ENCODE measurements at places on chromosomes 6 and 20. TPM values are rescaled to one million over a fixed set of nuclear protein-coding genes. Genes with fewer than 3 reads are reported as not detected.

Gene DSP
- total RNA-seq, result 213 TPM

Gene SOBP
- total RNA-seq, result 0.70 TPM

Gene RIPOR2
- total RNA-seq, result 1.7 TPM

Gene C20orf141
- total RNA-seq, result not detected

Gene APOM
- 3.1 TPM for total RNA-seq

Gene ULBP2
- 0.31 TPM for total RNA-seq

Gene KCNK17
- 0.14 TPM for total RNA-seq

Gene WFDC12
- not detected for total RNA-seq

Gene SMPDL3A
- 129 TPM for total RNA-seq

Gene TFAP2C
- total RNA-seq, result 1.6 TPM

Gene HLA-DOA
- total RNA-seq, result 4.7 TPM

Gene LHFPL5
- not detected for total RNA-seq

Gene OPRM1
- total RNA-seq, result not detected

Gene TCF21
- total RNA-seq, result 6.9 TPM

GRCh38 chr20:37315021-37315451 lies 25.6 kb downstream of the MANBAL start:
- DNase-seq, result peak; percentile 65

GRCh38 chr20:53752971-53753879 lies 159.6 kb upstream of the ZNF217 start:
- no peak for DNase-seq

DNA sequence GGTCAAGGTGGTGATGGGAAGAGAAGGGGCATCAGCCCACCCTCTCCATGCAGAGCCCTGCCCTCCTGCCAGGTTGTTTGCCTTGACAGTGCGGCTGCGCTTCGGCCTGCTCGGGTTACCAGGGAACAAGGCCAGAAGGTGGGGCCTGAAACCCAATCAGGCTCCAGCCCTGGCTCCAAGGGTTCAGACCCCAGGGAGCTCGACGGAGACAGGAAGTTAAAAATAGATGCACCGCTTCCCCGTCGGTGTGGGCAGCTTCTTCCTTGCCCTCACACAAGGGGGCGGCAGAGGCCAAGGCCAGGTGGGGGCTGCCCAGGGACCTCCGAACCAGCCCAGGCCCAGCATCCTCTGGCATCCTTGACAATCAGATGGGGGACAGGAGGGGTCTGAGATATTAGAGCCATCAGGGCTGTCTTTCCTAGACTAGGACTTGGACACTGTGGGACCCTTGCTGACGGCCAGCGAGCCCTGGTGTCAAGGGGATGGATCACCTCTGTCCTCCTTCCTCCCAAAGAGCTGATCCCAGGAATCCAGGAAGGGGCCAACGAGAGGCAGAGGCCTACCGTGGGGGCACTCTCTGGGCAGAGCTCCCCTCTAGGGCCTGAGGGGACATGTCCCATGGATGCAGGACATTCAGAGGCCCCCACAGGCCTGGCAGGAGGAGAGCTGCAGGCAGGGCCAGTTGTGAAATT lies 65.2 kb downstream of the RIPOR3 start:
- peak; percentile 36 for DNase-seq

DNA sequence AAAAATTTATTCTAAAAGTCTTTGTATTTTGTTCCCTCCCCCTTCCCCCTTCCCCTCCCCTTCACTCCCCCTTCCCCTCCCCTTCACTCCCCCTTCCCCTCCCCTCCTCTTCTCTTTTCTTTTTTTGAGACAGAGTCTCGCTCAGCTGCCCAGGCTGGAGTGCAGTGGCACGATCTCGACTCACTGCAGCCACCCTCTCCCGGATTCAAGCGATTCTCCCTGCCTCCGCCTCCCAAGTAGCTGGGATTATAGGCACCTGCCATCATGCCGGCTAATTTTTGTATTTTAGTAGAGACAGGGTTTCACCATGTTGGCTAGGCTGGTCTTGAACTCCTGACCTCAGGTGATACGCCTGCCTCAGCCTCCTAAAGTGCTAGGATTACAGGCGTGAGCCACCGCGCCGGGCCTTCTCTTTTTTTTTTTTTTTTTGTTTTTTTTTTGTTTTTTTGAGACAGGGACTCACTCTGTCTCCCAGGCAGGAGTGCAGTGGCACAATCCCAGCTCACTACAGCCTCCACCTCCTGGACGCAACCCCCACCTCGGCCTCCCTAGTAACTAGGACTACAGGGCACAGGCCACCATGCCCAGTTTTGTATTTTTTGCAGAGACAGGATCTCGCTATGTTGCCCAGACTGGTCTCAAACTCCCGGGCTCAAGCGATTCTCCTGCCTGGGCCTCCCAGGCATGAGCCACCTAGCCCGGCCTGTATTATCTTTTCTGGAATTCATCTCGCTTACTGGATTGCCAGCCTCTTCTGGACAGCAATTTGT lies 1.1 kb upstream of the AFG1L start:
- DNase-seq, result no peak

GRCh38 chr6:125678601-125679000 lies 70.8 kb upstream of the HEY2 start:
- DNase-seq, result no peak

- no peak for DNase-seq
These were observed 59.3 kb upstream of the ZNF217 start for GRCh38 chr20:53652859-53653517.

- no peak for DNase-seq
These were observed 14.3 kb upstream of the MYT1 start for GRCh38 chr20:64149809-64150560.

- no peak for DNase-seq
These were observed 27.1 kb downstream of the LBP start for GRCh38 chr20:38373231-38373867.

DNA sequence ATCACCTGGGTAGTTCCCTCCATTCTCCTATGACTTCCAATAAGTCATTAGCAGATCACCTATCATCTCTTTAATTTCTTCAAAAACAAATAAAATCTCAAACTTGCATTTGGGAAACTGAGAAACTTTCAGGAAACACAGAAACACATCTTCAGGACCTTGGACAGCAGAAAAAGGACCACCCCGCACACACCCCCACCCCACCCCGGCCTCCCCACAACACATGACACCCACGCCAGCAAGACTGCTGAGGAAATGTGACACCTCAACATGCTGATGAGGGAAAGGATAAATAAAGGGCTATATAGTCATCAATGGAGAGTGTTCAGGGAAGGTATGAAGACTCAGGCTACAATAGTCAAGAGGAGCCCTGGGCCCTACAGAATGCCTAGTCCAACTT lies 15.6 kb upstream of the TRIM39 start:
- DNase-seq, result no peak

DNA sequence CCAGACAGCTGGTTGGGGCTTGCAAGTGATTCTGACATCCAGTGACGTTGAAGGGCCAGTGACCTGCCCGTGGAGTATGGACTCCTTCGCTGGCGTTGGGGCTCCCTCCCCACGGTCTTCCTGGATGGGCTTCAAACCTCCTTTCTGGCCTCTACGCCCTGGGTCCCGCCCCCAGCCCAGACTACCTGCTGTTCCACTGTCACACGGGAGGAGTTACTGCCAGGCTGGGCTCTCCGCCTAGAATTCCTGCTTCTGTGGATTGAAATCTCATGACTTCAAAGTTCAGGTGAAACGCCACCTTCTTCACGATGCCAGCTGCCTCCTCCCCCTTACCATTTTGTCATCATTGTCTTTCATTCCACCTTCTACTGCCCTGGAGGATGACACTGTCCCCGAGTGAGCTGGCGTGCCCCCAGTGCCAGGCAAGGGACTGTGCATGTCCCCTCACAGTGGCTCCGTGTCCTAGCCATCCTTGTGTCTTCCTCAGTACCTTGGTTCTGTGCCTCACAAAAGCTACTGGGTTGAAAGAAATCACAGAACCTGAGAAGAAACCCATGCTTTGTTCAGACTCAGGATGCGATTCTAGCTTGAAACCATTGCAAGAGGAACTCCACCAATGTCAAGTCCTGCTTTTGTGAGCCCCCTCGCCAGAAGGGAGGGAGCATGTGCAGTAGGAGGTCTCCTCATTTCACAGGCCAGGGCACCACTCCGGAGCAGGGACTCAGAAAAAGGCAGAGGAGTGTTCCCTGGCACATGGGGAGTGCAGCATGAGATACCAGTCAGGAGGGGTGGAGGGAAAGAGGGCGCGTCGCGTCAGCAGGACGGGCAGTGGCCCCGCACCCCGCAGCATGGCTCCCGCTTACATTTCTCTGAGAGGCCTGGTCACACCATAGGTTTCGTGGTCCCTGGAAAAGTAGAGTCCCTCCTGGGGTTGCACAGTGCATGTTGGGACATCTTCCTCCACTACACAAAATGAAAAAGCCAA lies 11.0 kb upstream of the IRF4 start:
- DNase-seq, result no peak

- DNase-seq, result no peak
These were observed 1.8 kb downstream of the EPHA7 start for GRCh38 chr6:93417421-93418013.

DNA sequence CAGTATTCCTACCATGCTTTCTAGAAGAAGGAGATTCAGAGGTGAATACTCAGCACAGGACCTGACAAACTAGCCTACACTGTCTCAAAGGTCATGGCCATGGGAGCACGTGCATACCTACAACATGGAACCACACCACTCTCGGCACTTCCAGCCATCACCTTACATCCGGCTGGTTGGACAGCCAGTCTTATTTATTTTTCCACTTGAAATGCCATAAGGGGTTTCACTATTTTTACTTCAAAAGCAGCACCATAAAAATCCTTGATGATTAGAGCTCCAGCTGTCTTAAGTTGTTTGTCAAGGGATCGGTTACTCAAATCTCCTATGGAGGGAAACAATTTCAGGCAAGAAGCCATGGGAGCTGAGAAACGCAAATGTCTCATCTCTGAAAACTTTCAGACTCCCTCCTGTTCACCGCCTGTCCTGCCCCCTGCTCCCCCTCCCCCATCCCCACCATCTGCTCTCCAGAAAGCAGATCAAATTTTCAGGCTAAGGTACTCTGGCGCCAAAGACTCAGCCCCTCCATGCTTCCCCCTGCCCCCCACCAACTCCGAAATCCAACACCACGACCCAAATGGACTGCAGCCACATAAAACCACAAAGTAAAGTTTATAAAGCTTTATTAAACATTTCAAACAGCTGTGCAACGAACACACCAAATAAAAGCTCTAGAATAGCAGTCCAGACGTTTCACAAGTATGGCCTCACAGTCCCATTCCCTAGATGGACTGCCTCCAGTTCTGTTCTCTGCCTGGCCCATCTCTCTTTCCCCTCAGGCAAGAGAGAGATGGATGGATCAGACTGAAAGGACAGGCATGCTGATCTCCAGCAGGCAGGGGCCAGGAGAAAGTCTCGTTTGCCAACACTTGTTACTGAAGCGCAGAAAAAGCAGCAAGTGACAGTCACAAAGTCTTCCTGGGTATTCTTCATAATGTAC lies 4.0 kb upstream of the NNAT start:
- DNase-seq, result no peak

GRCh38 chr6:110755411-110755834 lies 59.8 kb downstream of the CDK19 start:
- no peak for DNase-seq

- no peak for DNase-seq
These were observed 61.2 kb upstream of the CDYL start for GRCh38 chr6:4714961-4715501.

GRCh38 chr6:126300735-126301134 lies 39.2 kb upstream of the CENPW start:
- no peak for DNase-seq

DNA sequence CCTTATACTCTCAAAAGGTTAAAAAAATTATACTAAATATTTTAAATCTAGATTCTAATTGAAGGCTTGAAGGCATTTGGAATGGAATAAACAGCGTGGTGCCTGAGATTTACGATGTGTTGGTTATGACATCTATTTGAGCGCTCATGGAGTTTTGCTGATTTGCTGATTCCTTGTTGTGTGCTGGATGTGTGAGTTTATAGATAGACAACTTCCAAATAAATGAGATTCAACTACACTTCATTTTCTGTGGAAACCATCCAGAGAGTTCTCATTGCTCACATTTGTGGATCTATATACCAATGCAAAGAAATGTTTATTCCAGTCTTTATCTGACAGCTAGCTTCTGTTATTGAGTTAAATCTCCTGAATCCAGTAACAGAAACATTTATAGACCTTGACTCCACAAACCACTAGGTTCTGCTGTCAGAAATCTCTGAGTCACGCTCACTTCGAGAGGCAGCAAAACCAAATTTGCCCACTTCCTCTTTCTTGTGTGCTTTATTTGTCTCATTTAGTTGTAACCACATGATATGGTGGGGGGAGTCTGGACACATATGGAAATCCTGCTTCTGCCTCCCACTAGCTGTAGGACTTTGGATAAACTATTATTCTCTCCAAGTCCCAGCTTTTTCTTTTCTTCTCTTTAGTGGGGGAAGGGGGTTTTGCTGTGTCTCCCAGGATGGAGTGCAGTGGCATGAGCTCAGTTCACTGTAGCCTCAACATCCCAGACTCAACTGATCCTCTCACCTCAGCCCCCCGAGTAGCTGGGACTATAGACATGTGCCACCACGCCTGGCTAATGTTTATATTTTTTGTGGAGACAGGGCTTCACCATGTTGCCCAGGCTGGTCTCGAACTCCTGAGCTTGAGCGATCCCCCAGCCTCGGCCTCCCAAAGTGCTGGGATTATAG lies 54.5 kb downstream of the IPCEF1 start:
- no peak for DNase-seq

DNA sequence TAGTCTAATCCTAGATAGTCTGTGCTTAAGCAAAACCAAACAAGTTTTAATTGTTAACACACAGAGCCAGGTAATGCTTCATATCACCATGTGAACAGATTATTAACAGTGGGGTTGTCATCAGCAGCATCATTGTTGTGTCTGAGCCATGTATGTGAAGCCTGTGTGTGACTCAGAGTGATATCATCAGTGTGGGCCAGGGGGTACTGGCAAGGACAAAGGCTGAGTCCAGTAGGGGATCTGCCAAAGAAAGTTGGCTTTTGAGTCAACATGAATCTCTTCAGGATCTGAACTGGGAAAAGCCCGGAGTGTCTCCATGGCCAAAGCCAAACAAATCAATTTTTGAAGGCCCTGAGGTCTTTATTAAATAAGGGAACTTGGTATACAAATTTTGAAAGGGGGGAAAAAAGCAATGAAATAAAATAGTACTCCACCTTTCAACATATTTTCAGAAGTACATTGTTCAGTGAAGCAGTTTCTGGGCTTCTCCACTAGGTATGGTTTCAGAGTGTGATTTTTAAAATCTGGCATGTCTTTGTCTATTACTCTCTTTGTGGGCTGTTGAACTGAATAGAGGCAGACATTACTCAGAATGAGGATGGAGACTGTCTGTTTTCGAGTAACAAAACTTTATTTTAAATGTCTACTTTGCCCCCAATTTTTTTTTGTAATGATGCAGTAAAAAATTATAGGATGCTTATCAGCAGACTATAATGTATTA lies 444.2 kb upstream of the JAG1 start:
- no peak for DNase-seq

DNA sequence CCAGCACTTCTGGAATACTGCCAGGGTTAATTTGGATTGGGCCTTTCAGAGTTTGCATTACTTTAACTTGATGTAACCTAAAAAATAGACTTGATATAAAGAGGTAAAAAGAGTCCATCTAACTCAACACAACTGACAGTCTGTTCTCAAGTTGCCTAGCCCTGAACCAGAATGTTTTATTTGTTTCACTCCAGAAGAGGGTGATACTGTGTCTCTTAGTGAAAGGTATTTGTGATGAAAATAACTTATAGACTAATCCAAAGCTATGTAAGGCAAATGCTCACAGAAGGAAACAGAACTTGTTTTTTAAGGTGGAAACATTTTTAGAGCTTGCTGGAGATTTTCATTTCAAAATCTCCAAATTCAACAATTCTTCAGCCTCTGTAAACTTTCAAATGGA lies 469.1 kb upstream of the RUNX2 start:
- no peak for DNase-seq

- no peak for DNase-seq
These were observed 297.0 kb downstream of the ZNF217 start for GRCh38 chr20:53296451-53297153.

GRCh38 chr6:114650891-114651290 lies 308.1 kb upstream of the HS3ST5 start:
- DNase-seq, result no peak
